SW 1271 (cell line): ENCODE measurements at places on chromosomes 3 and 15.

- no peak for DNase-seq
These were observed 19.2 kb upstream of the TOP2B start for GRCh38 chr3:25683882-25684281.

- no peak for DNase-seq
These were observed 36.0 kb downstream of the AAGAB start for GRCh38 chr15:67218428-67218827.

DNA sequence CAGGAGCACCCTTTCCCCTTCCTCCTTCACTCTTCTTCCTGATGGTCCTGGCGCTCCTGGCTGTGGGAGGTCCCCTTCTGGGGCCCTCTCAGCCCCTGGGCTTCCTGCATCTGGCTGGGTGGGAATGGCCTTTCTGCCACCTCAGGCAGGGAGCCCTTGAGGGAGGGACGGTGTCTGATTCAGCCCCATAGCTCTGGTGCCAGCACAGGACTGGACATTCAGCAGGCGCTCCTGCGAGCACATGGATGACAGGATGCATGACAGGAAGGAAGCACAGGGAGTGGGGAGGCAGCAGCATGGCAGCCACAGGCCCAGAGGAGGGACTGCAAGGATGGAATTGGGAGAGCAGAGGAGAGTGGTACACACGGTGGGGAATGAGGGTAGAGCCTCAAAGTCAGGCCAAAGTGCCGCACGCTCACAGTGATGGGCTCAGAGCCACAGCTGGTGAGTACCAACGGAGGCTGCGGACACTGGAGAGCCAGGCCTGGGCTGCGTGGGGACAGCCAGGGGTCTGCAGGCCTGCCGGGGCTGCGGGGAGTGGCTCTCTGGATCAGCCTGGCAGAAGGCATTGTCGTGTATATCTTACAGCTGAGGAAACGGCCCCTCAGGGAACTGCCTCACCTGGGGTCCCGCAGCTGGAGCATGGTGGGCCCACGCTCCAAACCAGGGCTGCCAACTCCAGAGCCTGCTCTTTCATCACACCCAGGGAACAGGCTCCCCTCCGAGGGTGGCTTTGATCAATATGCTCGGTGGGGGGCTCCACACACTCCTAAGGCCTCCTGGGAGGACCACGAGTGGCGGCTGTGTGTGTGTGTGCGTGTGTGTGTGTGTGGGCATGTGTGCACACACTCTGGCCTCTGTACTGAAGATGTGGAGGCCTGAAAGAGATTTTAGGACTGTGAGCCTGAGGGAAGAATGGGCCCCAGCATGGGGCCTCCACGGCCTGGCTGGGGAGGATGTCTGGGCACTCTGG lies 51.4 kb upstream of the CTSH start:
- no peak for DNase-seq

GRCh38 chr15:42018306-42019224 lies 2.3 kb downstream of the PLA2G4E start:
- no peak for DNase-seq

DNA sequence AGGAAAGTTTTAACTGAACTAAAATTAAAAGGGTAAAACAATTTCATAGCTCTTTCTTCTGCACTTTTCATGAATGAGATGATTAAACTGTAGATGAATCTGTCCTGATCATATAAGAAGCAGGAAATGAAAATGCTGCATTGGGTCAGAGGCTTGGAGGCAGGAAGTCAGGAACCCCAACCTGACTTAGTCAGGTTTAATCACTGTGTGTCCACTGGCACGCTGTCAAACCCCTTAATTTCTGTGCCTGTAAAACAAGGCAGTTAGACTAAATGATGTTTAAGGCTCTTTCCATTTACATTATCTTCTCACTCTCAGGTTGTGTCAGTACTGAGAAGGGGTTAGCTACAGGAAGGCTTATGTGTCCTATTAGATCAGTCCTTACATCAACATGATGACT lies 193.3 kb upstream of the TTC14 start:
- DNase-seq = no peak

- DNase-seq = no peak
These were observed 143.6 kb downstream of the USP13 start for GRCh38 chr3:179796421-179796820.

GRCh38 chr3:4543110-4543509 lies 50.0 kb downstream of the ITPR1 start:
- DNase-seq = no peak

GRCh38 chr15:40310001-40310959 lies 2.5 kb upstream of the PLCB2 start:
- DNase-seq = no peak

DNA sequence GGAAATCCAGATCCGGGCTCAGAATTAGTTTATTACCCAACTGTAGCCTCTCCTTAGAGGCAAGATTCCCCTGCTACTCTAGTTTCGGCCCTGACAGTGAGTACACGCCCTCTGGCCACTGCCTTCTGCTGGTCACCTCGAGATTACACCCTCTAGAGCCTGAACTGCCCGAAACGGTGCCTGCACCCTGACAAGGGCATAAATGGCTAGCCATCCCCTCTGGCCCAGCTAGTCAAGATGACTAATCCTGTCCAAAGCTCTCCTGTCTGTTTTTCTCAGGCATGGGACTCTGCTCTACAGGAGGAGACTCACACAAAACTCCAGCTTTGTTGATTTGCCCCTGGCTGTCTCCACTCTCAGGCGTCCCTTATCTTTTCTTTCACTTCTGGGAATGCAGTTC lies 150.5 kb upstream of the UBE2E2 start:
- DNase-seq = no peak

DNA sequence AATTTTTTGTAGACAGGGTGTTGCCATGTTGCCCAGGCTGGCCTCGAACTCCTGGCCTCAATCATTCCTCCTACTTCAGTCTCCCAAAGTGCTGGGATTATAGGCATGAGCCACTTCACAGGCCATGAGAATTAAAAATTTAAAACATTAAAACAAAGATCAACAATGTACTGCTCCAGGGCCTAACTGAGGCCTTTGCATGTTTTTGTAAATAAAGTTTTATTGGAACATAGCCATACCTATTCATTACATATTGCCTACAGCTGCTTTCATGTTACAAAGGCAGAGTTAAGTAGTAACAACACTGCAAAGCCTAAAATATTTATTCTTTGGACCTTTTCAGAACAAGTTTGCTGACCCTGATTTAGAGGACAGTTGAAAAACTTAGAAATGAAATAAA lies 9.6 kb downstream of the VPS39 start:
- DNase-seq = no peak

DNA sequence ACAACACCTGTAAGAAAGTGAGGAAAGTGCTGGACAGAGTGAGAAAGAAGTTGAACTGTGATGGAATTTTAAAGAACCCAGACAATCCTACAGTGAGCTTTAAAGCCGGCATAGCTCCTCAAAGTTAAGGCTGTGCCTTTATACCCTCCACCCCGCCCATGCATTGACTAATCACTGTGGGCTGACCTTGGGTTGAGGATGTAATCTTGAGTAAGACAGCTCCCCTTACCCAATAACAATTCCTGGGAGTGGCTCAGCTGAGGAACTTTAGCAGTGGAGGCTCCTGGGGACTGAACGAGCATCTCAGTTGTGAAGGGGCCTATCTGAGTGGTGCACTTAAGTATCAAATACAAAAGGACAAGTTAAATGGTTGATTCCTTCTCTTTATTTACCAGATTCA lies 35.7 kb upstream of the ZNF770 start:
- no peak for DNase-seq

- no peak for DNase-seq
These were observed 105.7 kb downstream of the ZNF385D start for GRCh38 chr3:21645121-21645897.

DNA sequence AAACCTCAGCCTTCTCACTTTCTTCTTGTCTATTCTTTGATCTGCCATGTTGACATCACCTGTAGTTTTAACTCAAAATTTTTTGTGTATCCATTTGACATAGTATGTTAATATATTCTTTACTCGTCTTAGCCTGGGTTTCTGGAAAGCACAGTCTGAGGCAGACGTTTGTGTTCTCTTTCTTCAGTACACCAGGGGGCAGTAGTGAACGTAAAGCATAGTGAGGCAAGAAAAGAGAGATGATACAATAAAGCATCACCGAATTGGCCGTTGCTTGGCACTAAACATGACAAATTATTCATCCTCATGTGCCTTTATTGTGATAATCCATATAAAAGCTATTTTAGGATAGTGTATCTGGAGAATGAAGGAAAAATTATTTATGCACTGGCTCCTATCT lies 141.0 kb upstream of the MYRIP start:
- DNase-seq = peak; percentile 13

DNA sequence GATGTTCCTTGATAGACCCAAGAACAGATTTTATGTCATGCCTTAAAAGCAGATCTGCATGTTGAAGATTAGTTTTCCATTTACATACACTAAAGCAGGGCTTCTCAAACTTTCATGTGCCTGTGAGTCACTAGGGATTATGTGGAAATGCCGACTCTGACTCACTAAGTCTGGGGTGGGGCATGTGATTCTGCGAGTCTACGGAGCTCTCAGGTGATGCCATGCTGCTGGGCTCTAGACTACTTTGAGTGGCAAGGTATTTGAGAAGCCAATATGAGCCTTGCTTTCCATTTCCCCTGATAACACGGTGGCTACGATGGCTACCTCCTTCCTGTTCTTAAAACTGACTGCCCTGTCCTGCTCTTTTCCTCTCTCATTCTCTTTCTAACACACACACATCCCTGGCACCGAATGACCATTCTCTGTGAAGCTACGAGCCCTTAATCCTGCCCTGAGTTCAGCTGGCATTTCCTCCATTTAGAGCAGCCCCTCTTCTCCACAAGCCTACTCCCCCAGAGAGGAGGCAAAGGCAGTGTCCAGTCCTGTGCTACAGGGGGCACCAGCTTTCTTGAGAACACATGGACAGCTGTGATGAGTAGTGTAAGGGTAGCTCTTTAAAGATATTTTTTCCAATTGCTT lies 39.7 kb upstream of the PYGO1 start:
- DNase-seq = peak; percentile 71

GRCh38 chr15:80823995-80824394 lies 44.8 kb downstream of the CEMIP start:
- DNase-seq = no peak

GRCh38 chr3:105611304-105612192 lies 244.8 kb downstream of the ALCAM start:
- DNase-seq = no peak

- no peak for DNase-seq
These were observed 6.7 kb upstream of the SUCLG2 start for GRCh38 chr3:67661089-67661488.

DNA sequence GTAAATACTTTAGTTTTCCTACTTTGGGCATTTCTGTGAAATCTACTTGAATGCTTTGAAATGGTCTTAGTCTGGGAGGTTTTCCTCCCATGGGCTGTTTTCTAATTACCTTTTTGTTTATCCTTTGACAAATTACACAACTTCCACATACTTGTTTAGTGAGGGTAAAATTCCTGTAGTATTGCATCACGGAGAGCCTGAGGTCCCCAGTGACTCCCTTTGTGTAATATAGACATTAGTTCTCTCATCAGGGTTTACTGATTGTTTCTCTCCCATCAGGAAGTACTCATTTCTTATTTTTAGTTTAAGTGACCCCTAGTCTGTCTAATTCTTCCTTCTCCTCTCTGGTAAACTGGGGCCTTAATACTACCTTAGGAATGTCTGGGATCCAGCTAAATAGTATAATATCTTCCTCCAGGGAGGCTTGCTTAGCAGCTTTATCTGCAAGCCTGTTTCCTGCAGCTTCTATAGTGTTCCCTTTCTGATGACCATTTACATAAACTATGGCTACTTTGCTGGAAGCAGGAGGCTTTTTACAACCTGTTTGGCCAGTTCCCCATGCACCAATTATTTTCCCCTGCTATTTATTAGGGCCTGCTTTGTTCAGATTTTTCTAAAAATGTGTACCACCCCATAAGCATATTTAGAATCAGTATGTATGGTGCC lies 87.2 kb upstream of the XCR1 start:
- no peak for DNase-seq

DNA sequence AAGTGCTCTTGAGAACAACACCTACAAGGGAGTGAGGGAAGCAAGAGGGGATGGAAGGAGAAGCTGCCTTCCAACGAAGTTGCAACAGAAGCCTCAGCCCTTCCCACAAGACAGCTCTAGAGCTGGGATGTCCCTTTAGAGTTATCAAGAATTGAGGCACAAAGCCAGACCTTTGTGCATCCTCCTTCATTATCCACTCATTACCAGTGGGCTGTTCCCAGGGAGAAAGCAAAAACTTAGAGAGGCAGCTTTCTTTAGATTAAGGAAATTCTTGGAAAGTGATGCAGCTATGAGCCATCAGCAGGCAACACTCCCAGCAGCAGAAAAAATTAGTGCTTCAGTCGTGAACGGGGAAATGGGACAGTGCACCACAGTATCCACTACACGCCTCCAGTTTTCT lies 10.6 kb upstream of the CD96 start:
- DNase-seq = no peak

GRCh38 chr3:152910966-152911365 lies 76.0 kb downstream of the P2RY1 start:
- no peak for DNase-seq

GRCh38 chr3:43892526-43892925 lies 201.8 kb downstream of the ABHD5 start:
- no peak for DNase-seq

GRCh38 chr3:128366136-128366535 lies 100.6 kb downstream of the DNAJB8 start:
- DNase-seq = no peak

- DNase-seq = no peak
These were observed 1.1 kb downstream of the STAC start for GRCh38 chr3:36381311-36381956.

- DNase-seq = no peak
These were observed 29.7 kb downstream of the SOX2 start for GRCh38 chr3:181741417-181741816.

- DNase-seq = no peak
These were observed 45.0 kb downstream of the BCL2L10 start for GRCh38 chr15:52067545-52067926.

- no peak for DNase-seq
These were observed 871 bp downstream of the MAP1A start for GRCh38 chr15:43518197-43518761.

DNA sequence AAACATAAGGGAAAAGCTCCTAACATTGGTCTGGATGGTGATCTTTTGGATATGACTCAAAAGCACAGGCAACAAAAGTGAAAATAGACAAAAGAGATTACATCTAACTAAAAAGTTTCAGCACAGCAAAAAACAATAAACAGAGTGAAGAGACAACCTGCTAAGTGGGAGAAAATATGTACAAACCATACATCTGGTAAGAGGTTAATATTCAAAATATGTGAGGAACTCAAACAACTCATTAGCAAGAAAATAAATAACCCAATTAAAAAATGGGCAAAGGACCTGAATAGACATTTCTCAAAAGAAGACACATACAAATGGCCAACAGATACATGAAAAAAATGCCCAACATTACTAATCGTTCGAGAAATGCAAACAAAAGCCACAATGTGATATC lies 19.0 kb upstream of the NR1I2 start:
- no peak for DNase-seq

- no peak for DNase-seq
These were observed 48.8 kb downstream of the ADAMTS9 start for GRCh38 chr3:64638981-64639481.

DNA sequence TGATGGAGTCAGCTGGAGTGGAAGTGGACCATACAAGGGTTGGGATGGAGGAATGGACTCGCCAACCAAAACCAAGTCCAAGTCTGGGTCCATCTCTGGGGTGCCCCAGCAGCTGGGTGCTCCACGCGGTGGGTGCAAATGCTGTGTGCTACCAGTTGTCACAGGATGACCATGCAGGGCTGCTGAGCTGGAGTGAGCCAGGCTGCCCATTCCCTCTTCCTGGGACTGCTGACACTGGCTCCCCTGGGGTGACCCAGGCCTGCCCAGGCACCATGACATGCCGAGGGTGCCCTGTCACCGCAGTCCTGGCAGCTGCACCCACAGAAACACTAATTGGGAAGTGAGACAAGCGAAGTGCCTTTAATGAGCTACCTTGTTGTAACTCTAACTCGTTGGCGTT lies 140.2 kb downstream of the TPRA1 start:
- no peak for DNase-seq
